H9 (cell line): ENCODE measurements at places on chromosomes 5 and 9.

DNA sequence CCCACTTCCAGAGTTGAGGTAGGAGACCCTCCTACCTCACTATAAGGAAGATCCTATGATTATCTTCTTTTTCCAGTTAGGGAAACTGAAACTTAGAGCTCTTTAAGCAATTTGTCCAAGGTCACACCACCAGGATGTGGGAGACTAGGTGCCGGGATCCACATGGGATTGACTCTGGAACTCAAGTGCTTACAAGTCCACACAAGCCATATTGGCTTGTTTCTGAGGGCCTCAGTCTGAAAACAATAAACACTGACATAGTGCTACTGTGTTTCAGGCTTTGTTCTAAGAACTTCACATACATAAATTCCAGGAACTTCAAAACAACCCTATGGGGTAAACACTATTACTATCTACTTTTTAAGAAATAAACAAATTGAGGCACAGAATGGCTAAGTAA lies 481.3 kb downstream of the ZSWIM6 start:
- DNase-seq = no peak

DNA sequence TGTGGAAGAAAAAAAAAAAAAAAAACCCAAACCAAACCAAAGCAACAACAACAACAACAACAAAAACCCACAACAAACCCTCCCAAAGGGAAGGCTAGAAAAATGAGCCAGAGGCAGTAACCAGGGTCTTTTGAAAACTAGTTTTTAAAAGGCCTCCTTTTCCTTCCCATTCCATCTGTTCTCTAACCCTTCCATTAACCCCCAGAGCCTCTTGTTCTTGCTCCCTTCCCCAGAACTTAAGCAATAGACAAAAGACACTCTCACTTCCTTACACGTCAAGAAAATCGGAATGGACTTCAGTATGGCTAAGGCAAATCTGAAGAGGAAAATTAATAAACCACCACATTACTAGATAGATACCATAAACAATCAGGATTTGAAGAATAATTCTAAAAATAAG lies 292.8 kb downstream of the ARL15 start:
- DNase-seq = no peak

GRCh38 chr9:18173923-18174322 lies 300.0 kb upstream of the ADAMTSL1 start:
- DNase-seq = no peak

DNA sequence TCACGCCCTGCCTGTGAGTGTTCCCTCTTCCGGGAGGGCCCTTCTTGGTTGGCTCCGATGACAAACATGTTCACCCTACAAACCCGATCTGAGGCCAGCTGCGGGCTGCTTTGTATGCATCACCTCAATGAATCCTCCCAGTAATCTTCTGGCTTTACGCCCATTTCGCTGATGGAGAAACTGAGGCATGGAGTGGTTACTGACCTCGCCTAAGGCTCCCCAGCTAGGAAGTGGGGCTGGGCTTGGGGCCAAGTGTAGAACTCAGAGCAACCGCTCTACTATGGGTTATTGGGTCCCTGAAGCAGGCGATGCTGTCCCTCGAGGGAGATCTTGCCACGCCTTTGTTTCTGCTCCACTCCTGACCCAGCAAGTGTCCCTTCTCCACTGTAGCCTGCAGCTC lies 38.2 kb upstream of the RPL26L1 start:
- no peak for DNase-seq

DNA sequence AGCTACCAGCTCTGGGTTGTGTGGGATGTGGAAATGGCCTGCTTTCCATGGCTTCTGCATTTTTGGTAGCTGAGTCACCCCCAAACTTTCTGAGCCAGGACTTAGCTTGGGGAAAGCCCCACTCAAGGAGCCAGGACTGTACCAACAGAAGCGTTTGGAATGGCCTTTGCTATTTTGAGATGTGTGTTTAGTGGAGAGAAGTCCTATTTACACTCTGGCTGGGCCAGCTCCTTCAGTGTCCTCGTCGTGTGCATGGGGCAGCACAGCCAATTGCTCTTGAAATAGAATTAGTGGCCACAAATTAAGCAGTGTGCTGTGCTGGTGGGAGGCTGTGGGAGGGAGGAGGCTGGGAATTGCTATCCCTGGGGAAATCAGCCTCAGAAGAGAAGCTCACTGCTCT lies 51.6 kb downstream of the ENTREP1 start:
- DNase-seq = no peak

DNA sequence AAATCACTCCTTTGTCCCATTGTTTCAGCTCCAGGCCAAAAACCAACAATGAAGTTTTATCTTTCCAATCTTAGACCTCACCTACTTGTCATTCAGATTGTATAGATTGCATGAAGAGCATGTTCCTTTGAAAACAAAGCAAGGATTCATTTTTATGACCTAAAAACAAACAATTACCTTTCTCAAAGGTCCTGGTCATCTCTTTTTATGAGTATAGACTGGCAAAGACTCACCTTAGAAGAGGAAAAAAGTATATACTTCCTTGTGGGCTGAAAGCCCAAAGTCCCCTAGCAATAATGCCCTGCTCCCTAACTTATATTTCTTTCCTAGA lies 28.4 kb upstream of the TLE1 start:
- no peak for DNase-seq

- no peak for DNase-seq
These were observed 218.8 kb upstream of the TBCA start for GRCh38 chr5:77994943-77995342.

DNA sequence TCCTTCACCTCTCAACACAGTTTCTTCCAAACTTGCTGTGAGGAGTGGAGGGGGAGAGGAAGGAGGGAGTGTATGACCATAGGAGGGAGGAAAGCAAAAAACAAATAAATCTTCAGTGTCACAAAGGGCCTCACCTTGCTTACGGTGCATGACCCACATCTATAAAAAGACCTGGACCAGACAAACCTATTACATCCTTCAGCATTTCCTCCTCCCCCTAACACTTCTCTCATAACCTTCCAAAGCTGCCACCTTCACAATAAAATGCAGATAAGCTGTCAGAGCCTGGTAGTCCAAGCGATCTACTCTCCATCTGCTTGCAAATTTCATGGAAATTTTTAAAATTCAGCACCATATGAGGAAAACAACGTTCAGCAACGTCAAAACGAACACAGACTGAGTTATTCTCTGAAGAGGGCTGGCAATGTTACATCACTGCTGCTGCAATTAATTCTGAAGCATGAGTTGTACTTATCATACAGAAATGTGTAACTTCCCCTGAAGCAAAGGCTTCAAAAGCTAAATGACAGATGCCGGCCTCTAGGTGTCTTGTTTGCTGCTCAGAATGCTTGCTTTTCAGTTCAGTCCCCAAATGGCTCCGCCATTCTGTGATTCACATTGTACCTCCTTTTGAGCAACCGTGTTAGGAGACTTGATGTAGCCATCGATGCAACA lies 62.9 kb downstream of the EFNA5 start:
- DNase-seq = no peak

- DNase-seq = peak; percentile 75
These were observed 124.4 kb upstream of the MSX2 start for GRCh38 chr5:174599992-174600391.

DNA sequence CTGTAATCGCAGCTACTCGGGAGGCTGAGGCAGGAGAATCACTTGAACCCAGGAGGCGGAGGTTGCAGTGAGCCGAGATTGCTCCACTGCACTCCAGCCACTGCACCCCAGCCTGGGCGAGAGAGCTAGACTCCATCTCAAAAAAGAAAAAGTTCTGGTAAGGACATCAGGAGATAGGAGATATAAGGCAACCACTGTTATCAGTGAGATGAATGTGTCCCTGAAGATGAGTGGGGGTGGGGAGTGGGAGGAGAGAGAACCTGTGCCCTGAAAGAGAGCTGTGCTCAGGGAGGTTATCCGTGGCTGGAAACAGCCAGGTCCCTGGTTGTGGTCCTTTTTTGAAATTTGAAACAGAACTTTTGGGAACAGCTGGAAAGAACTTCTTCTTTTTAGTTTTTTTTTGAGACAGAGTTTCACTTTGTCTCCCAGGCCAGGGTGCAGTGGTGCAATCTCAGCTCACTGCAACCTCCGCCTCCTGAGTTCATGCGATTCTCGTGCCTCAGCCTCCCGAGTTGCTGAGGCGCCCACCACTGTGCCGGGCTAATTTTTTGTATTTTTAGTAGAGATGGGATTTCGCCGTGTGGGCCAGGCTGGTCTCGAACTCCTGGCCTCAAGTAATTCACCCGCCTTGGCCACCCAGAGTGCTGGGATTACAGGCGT lies 2.6 kb downstream of the PTPA start:
- no peak for DNase-seq

GRCh38 chr9:118366228-118366627 lies 662.0 kb downstream of the TLR4 start:
- no peak for DNase-seq

GRCh38 chr5:15137414-15137813 lies 265.8 kb upstream of the ANKH start:
- no peak for DNase-seq

DNA sequence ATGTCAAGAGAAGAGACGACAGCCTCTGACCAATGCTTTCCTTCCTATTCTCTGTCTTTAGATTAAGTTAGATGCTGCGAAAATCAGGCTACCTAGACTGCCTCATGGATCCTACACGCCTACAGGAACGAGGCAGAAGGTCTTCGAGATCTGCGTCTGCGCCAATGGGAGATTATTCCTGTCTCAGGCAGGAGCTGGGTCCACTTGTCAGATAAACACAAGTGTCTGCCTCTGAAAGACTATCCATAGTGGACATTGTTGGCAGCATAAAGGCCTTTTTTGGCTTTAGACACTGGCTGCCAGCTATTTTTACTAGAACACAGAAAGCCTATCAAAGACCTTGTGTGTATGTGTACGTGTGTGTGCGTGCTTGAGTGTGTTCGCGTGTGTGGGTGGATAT lies 90.9 kb upstream of the PPP1R2B start:
- no peak for DNase-seq

GRCh38 chr9:137720571-137721110 lies 101.8 kb downstream of the EHMT1 start:
- DNase-seq = no peak

GRCh38 chr5:133124891-133125290 lies 73.1 kb downstream of the HSPA4 start:
- DNase-seq = no peak

GRCh38 chr5:153498516-153498915 lies 8.0 kb downstream of the GRIA1 start:
- DNase-seq = no peak

DNA sequence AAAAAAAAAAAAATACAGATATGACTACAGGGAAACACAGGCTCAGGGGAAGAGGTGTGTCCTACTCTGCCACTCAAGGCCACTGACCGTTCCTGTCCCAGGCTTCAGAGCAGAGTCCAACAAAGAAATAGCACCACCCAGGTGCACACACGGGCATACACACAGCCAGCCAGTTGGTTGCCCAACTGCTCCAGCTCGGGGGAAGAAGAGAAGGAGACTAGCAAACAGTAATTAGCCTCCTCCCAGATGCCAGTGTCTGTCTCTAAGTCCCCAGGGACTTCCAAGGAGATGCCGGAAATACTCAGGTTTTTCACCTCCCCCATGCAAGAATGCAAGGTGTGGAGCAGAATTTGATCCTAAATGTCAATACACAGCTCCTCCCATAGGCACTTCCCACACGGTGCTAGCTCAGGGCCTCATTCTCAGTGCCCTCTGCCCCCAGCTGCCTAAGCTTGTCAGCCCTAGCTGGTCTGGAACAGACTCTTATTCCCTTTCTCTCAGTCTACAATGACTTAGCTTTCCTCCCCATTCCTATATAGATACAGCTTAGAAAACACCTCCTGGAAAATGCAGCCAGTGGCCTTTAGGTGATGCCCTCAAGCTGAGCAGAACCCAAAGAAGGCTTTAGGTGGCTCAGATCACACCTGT lies 1.7 kb downstream of the MYORG start:
- DNase-seq = peak; percentile 66

GRCh38 chr9:27564670-27565069 lies 8.6 kb downstream of the C9orf72 start:
- DNase-seq = no peak

- peak; percentile 45 for DNase-seq
These were observed 291.1 kb upstream of the TUT7 start for GRCh38 chr9:86645303-86645702.

DNA sequence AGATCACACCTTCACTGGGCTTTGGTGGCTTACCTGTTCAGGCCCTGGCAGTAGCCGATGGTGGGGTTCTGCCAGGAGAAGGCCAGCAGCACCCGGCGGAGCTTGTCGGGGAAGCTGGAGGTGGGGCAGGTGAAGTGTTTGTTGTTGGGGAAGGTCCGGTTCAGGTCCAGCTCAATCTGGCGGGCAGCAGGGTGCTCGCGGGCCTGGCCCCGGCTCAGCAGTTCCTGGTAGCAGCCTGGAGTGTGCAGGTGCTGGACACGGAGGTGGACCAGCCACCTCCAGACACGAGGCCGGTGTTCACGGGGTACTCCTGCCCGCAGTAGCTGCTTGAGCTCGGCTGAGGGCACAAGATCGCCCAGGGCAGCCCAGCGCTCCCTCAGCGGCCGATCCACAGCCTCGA lies 16.2 kb upstream of the CORO2A start:
- DNase-seq = no peak

- DNase-seq = no peak
These were observed 3.2 kb upstream of the NUP214 start for GRCh38 chr9:131122158-131122557.

GRCh38 chr5:120405923-120406322 lies 58.2 kb upstream of the PRR16 start:
- DNase-seq = no peak
